ENCODE measurements at places on chromosomes 7 and 10.

DNA sequence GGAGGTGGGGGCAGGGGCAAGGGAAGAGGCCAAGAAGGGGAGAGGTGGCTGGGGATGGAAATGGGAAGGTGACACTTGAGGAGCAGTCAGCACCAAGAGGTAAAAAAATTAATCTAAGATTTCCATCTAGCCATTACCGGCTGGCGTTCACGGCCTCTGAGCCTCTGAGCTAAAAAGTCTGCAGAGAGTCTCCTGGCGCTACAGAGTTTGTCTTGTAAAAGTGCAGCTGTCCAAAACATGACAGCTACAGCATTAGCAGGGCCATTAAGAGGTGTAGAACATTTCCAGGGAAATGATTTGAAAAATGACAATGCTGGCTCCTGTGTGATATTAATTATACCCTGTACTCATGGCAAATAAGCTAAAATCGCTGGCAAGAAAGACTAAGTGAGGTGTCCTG is 167.6 kb downstream of the LRMDA start:
- DNase-seq = no peak

GRCh38 chr10:121845044-121845784 is 82.6 kb downstream of the ATE1 start:
- no peak for DNase-seq

- no peak for DNase-seq
Observed at GRCh38 chr7:151256410-151257045, 8.0 kb upstream of the SMARCD3 start.

DNA sequence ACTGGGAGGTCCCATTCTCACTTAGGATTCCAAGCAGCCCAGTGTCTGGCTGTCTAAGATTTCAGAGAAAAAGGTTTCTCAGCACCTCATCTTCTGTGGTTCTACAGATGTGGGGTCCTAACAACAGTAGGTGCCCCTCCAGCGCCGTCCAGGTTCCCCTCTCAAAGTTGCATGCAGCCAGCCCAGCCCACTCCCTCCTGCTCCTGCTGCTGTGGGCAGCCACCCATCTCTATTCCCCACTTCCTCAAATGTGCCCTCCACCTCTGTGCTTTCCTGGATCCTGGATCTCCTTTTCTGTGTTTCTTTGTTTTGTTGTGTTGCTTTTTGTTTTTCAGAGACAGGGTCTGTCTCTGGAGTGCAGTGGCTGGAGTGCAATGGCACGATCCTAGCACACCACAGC is 13.3 kb upstream of the SLC18A3 start:
- no peak for DNase-seq

- no peak for DNase-seq
Observed at GRCh38 chr7:50213622-50214017, 90.9 kb upstream of the IKZF1 start.

DNA sequence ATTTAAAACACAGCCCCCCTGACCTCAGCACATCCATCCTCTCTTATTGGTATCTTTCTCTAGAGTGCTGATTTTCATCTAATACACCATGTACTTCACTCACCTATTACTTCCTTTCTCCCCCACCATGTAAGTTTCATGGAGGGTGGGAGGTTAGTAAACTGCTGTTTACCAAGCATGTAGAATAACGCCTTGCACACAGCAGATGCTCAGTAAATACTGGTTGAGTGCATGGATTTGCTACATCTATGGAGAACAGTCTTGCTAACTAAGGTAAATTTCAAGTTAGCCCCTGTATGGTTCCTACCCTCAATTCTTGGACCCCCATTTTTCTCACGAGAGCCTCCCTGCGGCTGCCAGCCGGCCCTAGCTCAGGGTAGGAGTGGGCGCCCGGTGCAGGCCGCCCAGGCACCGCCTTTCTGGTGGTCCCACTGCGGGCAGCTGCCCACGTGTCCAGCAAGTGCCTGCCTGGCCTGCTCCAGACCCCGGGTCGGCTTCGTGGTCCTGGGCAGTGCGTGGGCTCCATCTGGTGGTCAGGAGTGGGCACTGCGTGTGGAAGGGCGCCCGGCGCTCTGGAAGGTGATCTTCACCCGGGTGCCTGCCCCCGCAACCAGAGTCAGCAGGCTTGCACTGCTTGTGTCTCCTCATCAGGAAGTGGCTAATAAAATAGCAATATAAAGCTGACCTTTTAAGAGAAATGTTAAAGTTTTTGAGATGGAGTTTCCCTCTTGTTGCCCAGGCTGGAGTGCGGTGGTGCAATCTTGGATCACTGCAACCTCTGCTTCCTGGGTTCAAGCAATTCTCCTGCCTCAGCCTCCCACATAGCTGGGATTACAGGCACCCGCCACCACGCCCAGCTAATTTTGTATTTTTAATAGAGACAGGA is 63.4 kb upstream of the DNAJB6 start:
- peak; percentile 73 for DNase-seq

DNA sequence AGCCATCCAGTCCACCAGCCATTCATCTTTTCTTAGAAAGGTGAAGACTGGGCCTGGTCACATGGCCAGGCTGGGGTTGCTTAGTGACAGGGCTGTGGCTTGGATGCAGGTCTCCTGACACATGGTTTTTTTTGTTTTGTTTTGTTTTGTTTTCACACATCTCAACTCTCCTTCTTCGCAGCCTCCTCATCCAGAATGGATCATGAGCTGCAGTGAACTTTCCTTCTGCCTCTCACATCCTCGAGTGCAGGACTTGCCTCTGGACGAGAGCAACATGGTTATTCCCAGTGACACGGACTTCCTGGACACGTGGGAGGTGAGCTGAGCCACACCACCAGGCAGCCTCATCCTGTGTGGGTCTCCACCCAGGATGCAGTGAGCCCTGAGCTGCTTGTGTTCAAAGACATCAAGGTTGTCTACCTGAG is 9.5 kb downstream of the AKR1E2 start:
- no peak for DNase-seq

- DNase-seq = no peak
Observed at GRCh38 chr7:71325151-71325550, 193.2 kb downstream of the GALNT17 start.

- DNase-seq = peak; percentile 40
Observed at GRCh38 chr10:44233561-44234482, 151.1 kb downstream of the CXCL12 start.

DNA sequence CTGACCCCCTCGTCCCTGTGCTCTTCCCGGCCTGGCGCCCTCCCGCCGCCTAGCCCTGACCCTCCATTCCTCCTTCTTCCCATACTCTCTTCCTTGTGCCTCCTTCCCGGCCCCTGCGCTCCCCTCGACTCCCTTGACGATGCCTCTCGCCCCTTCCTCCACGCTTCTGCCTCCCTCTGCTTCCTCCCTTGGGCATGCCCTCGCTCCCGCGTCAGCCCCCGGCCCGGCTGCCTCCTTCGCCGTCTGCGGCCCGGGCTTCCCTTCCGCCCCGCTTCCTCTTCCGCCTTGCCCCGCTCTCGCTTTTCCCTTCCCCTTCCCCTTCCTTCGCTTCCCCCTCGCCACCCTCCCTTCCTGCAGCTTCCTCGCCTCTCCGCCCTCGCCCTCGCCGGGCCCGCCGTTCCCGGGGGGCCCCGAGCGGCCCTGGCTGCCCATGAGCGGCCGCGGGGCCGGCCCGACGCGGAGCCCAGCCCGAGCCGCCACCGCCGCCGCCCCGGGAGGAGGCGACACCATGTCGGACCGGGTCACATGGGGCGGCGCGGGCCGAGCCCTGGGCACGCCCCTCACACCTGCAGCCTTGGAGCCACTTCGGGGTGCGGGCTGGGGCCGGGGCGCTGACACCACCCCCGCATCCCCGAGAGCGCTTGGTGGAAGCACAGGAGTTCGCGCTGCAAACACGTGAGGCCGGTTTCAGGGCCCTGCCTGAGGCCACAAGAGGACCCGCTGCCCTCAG is at the start of gene FBXW4:
Gene FBXW4, minus strand, starts transcription at position 497 of the 730 bp plus-strand sequence. Its CDS starts 65 bp downstream, at position 432.
- peak; percentile 24 for DNase-seq

GRCh38 chr7:147053746-147054145 is 937.1 kb downstream of the CNTNAP2 start:
- DNase-seq = no peak

- no peak for DNase-seq
Observed at GRCh38 chr10:112583236-112583939, 136.4 kb downstream of the VTI1A start.

GRCh38 chr7:114857605-114858004 is 64.3 kb upstream of the MDFIC start:
- no peak for DNase-seq

- no peak for DNase-seq
Observed at GRCh38 chr7:157058701-157059100, 48.2 kb upstream of the MNX1 start.

- DNase-seq = no peak
Observed at GRCh38 chr10:98848361-98848760, 387.3 kb downstream of the HPSE2 start.

DNA sequence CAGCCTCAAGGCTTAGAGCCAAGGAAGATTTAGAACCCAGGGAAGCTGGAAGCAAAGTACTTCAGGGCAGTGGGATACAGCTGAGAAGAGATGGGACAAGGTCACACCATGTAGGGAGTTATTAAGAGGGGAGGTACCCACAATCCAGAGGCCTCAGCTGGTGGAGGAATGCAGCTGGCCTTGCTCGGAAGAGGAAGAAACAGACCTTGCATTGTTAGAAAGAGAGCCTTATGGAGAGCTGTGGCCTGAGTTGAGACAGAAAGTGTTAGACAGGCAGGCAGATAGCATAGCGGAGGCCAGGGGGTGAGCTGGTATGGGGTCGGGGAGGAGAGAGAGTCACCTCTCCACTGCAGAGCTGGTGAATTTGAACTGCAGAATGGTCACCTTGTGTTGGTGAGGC is 173.1 kb downstream of the JCAD start:
- DNase-seq = no peak

GRCh38 chr10:110600487-110601101 is 33.1 kb downstream of the SMC3 start:
- DNase-seq = peak; percentile 30
